ENCODE measurements at places on chromosomes 5 and 9.

DNA sequence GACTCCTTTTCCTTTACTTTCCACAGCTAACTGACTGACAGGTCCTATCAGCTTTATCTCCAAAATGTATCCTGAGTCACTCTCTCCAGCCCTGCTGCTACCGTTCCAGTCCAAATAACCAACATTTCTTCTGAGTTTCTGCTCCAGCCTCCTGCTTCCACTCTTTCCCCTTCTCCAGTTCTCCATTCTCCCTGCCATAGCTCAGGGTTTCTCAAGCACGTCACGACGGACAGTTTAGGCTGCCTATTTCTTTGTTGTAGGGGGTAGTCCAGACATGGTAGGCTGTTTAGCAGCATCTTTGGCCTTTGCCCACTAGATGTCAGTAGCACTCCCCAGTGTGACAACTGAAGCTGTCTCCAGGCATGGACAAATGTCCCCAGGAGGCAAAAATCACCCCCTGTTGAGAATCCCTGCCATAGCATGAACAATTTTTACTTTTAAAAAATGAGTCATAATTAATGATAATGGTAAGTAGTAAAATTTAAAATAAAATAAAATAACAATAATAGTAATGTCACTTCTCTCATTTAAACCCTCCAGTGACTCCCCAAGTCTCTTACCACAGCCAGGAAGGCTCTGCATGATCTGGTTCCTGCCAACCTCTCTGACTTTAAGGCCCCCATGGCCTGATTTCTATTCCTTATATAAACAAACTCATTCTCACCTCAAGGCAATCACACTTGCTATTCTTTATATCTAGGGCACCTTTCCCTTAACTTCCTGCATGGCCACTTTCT is 105.4 kb upstream of the FER start:
- DNase-seq: peak; percentile 40

GRCh38 chr5:39755986-39756385 is 331.2 kb upstream of the DAB2 start:
- no peak for DNase-seq

GRCh38 chr9:136570916-136571315 is 25.1 kb upstream of the NOTCH1 start:
- no peak for DNase-seq

GRCh38 chr9:130498918-130499698 is 54.3 kb downstream of the ASS1 start:
- no peak for DNase-seq

GRCh38 chr5:68804343-68804742 is 289.5 kb upstream of the SLC30A5 start:
- no peak for DNase-seq

DNA sequence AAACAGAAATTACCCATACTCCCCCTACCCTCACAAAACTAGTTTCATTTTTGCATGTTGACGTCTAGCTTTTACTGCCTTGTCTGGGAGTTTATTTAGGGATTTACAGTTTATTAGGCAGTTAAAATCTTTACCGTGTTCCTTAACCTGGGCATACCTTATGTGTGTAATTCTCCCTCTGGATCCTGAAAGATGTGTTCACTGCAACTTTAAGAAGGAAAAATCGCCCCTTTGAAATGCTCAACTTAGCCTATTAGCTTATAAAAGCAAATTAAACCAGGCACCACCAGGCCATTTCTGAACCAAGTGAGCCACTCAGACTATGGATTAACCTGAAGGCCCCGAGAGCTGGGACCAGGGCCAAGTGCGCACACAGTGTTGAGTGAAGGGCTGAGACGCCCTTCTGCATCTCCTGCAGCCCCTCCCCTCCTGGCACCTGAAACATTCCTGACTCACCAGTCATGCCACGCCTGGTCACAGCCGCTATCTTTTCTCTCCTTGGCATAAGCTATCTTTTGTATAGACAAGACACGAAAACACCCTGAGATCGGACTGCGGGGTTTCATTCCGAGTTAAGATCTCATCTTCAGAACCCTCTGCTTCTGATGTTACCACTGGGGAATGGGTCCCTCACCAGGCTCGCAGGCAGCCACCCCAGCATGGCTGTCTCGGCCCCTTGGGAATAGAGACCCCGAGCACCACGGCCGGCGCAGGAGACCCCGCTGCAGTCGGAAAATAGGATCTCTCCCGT is 111.9 kb downstream of the ROR2 start:
- no peak for DNase-seq

All from right renal cortex interstitium (tissue), 3 donors.